ENCODE measurements at places on chromosomes 12 and 14.
A peak's percentile ranks its signal among the peaks of the same experiment; 100 is the strongest.

GRCh38 chr14:60247994-60248696, 876 bp upstream of the PPM1A start:
- peak; percentile 84 for DNase-seq

DNA sequence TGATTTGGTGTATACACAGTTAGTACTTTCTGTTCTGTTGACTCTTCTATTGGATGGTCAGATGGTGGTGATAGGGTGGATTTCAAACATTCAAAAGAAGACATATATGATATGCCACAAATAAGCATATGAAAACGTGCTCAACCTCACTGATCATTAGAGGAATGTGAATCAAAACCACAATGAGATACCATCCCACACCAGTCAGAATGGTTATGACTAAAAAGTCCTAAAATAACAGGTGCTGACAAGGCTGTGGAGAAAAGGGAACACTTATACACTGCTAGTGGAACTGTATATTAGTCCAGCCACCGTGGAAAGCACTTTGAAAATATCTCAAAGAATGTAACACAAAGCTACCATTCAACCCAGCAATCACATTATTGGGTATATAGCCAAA, 425.5 kb downstream of the C12orf50 start:
- DNase-seq: no peak

GRCh38 chr12:125538401-125539199, 473.4 kb downstream of the AACS start:
- DNase-seq: no peak

- no peak for DNase-seq
Measured at GRCh38 chr12:127293507-127294310, 973.3 kb upstream of the TMEM132C start.

DNA sequence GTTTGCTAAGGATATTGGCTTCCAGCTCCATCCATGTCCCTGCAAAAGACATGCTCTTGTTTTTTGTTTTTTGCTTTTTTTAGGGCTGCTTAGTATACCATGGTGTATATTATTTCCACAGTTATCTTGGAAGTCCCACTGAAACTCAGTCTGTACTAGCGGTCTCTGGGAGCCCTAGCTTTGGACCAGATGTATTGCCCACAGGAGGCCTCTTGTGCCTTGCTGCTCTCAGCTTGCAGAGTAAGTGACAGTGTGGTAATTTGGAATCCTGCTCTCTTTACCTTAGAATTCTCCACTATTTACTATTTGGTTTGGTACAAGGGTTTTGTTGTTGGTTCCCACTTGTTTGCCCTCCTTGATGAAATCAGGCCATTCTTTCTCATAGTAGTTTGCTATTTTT, 1022.9 kb downstream of the LRFN5 start:
- DNase-seq: no peak

DNA sequence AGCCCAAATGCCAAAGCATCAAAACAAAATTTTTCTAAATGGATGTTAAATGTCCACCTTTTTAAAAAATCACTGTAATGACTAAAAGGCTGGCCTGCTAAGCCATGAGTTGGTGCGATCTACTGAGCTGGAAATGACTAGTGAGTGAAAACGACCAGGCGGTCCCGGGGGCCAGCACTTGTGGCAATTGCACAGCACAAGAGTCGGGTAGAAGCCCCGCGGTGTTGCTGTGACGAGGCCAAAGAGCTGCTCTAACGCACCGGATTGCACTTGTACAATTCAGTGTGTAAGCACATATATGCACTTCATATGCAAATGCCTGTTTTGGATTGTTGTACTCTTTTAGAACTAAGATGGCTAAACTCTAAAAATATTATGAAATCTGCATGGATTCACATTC, 64.1 kb upstream of the DYNC1H1 start:
- DNase-seq: no peak
